Activated CD8-positive, alpha-beta memory T cell treated with anti-CD3 and anti-CD28 coated beads for 1 hour (primary cell): ENCODE measurements at places on chromosomes 7 and 10.

GRCh38 chr7:17495655-17496394 lies 197.4 kb downstream of the AHR start:
- no peak for DNase-seq

DNA sequence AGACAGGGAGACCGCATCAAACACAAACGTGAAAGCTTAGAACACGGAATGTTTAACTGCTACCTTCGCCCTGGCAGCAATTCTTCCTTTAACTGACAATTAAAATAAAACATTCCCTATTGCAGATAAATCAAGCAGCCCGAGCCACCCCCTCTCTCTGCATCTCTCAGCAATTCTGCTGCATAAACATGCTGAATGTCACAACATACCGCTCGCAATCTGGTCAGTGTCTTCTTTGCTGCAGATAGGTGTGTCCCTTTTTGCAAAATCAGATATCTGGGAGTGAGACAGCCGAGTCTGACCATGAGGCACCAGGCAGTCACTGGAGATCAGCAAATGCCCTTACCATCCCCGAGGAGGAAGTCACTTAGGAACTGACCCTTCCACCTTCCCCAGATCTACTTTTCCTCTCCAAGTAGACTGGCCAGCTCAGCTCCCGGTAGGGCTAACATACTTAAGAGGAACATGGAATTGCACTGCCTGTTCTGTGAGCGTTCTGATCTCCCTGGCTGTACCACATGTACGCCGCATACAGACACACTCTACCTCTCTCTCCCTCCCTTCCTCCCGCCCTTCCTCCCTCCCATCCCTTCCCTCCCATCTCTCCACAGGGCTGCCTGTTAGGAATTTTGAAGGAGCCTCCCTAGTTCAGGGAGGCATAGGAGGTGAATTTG lies at the start of gene FRMD4A:
Gene FRMD4A (minus strand): TSS at position 537 of the 674 bp plus-strand sequence.
- no peak for DNase-seq

- DNase-seq = no peak
Observed at GRCh38 chr7:134899729-134900128, 86.6 kb upstream of the AGBL3 start.

GRCh38 chr7:131383417-131384285 lies 56.0 kb downstream of the MKLN1 start:
- no peak for DNase-seq

DNA sequence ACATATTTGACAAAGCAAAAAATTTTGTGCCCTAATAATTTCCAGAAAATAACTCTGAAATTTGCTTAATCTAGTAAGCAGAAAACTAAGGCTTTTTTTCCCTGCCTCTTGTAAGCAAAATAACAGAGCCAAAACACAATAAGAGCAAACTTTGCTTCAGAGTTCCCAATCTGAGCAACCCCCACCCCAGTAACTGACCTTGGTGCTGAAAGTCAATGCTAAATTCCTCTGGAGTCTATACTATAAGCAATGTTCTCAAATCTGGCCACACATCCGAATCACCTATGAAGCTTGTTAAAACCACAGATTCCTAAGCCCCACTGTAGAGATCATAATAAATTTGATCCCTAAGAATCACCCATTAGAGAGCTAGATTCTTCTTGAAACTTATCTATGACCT lies 150.5 kb downstream of the ELAPOR2 start:
- no peak for DNase-seq

GRCh38 chr10:43218951-43219837 lies 47.7 kb downstream of the RASGEF1A start:
- DNase-seq = no peak

- DNase-seq = no peak
Observed at GRCh38 chr7:20331910-20332813, 1.5 kb downstream of the ITGB8 start.

DNA sequence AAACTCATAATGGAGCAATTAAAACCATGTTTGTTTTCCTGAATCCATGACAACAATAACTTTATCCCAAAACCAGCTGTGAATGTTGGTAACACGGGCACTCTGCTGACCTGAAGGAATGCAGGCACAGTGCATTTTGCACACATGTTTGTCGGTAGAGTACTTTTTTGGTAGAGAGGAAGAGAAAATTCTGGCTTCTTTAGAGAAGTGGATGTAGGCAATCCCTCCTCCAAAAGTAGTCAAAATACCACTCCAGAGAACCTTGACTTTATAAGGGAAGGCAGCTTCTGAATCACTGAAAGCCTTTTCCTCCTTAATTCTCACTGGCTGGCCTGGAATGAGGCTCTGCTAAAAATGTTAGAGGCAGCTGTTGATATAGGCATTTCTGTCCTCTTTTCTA lies 15.8 kb upstream of the ACTA2 start:
- DNase-seq = no peak

- DNase-seq = no peak
Observed at GRCh38 chr10:69883310-69884023, 81.8 kb downstream of the COL13A1 start.

- no peak for DNase-seq
Observed at GRCh38 chr7:82441669-82442478, 1.7 kb downstream of the CACNA2D1 start.

DNA sequence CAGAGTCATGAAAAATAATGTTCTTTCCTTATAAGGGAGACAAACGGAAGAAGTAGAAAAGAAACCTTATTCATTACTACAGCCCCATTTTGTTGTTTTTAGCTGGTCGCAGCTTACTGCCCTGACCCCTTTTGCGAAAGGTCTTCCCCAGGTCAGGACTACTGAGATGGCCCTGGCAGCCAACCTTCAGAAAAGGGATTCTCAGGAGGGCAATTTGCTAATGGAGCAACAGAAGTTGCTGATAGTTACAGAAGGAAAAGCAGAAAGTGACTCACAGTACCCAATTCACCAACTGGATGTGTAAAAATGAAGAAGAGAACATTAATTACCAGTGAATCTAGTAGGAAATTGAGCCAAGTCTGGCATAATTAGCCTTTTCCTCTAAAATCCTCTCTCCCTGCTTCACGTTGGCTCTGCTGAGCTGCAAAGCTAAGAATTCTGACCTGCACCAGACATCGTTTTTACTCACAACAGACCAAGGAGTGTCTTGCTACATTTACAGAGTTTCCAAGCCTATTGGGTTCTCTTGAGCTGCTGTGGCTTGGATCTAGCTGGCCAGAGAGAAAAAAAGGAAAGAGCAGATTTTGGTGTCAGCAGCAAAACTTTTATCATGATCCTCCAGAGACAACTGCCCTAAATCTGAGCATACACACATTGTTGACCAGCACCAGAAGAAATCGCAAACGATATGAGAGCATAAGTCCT lies 499.9 kb upstream of the FZD8 start:
- DNase-seq = no peak

- DNase-seq = no peak
Observed at GRCh38 chr7:38481401-38481800, 149.8 kb downstream of the AMPH start.

DNA sequence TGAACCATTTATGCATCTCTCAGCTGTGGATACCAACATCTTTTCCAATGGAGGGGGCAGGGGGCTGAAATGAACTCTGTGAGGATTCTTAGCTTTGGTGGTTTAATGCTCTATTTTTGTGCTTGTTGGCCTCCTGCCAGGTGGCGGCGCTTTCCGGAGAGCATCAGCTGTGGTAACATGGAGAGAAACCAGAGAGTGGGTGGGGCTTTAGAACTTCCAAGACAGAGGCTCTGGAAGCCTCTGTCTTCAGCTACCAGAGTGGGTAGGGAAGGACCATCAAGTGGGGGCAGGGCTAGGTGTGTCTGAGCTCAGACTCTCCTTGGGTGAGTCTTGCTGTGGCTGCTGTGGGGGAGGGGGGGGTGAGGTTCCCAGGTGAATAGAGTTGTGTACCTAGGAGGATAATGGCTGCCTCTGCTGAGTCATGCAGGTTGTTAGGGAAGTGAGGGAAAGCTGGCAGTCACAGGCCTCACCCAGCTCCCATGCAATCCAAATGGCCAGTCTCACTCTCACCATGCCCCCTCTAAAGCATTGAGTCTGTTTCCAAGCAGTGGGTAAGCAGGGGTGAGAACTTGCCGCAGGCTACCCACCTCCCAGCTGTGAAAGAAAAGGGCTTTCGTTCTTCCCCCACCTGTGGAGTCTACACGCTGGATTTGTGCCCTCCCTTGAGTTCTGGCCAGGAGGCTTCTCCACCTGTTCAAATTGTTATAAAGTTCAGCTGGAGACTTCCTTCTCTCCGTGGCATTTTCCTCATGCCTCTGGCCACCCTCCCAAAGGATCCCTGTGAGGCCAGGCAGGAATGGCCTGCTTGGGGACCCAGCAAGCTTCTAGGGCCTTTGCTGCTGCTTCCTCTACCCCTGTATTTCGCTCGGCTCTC lies 527.0 kb downstream of the NEBL start:
- DNase-seq = no peak

DNA sequence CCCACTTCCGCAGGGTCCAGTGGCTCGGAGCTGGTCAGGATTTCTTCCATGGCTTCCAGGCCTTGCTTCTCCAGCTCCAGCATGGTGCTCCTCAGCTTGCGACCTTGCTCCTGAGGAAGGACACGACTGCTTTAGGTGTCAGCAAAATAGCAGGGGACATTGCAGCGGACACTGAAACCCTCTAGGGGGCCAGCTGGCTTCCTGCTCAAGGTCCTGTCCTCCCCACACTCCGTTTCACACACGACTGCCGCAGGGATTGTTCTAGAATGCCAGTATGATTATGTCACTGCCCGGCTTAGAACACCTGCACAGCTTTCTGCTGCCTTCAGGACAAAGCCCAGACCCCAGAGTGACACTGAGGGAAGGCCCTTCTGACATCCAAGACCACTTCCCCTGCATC lies 65.6 kb downstream of the SCRN1 start:
- DNase-seq = no peak

GRCh38 chr10:108902619-108903285 lies 1020.6 kb downstream of the XPNPEP1 start:
- DNase-seq = no peak

DNA sequence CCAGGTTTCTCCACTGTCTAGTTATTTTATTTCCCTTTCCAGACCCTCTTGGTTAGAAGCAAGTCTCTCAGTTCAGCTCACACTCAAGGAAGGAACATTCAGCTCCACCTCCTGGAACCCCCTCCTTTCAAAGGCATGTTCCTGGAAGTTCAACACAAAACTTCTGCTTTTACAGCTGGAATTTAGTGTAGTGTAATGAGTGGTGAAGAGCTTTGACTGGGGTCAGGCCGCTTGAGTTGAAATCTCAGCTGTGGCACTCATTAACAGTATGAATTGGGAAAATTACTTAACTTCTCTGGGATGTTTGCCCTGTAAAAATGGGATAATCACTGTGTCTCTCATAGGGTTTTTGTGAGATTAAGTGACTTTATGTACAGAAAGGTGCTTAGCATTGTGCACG lies 91.7 kb downstream of the TMEM178B start:
- DNase-seq = no peak
